ENCODE measurements at places on chromosomes 4 and X.

DNA sequence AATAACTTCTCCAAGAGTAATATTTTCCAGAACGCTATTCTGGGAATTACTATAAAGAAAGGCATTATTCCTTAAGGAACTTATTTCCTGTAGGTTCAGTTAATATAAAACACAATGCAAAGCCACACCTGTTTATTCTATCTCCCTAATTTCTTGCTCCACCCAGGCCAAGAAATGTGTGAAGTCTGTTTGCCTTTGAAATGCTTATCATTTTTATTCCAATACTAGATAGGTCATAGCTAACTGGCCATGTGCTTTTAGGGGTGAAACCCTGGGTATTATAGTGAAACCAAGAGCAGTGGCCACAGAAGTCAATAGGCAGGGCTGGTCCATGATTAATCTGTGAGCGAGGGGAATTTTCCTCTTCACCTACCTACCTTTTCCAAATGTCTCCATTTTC is 14.8 kb downstream of the CXCL3 start:
- no peak for DNase-seq

GRCh38 chr4:15402146-15402545 is 25.7 kb upstream of the C1QTNF7 start:
- DNase-seq: no peak

GRCh38 chrX:109943740-109944092 is 59.2 kb upstream of the TMEM164 start:
- no peak for DNase-seq

DNA sequence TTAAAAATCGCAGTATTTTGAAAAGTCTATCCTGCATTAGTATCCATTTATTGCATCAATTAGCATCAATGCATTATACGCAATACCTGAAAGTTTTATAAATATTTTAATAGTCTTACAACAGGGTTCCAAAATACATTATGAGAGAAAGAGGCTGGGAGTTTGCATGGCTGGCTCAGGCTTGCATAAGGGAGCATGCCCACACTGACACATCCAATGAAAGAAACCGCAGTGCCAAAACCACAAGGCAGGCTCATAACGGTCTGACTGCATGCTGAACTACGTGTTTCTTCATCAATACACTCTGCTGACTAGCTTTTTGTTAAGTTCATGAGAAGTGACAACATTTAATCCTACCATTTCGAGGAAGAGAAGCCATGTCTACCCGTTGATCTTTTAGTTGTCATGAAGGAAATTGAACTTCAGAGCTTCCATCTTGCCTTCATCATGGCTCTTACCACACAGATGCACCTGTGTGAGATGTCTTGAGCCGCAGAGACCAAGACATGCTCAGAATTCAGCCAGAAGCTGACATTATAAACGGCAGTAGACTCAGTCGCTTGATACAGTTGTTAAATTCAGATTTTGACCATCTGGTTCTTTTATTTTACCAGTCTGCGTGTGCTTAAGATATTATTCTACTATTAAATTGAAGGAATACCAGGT is 168.8 kb upstream of the FRG1 start:
- no peak for DNase-seq

DNA sequence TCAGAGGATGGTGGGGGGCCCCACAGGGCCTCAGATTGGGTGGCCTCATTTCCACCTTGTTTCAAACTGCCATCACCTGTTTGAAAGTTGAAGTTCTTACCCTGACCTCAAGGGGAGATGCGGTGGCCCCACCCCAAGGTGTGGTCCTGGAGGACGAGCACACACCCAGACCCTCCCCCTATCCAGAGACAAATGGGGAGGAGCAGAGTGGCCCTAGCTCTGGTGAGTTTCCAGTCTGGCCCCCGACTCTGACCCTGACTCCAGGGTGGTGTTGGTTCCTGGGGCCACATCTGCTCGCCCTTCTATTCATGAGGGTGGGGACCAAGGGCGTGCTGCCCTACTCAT is 36.3 kb upstream of the ADRA2C start:
- no peak for DNase-seq

GRCh38 chr4:144715230-144715629 is 69.3 kb downstream of the HHIP start:
- DNase-seq: no peak

DNA sequence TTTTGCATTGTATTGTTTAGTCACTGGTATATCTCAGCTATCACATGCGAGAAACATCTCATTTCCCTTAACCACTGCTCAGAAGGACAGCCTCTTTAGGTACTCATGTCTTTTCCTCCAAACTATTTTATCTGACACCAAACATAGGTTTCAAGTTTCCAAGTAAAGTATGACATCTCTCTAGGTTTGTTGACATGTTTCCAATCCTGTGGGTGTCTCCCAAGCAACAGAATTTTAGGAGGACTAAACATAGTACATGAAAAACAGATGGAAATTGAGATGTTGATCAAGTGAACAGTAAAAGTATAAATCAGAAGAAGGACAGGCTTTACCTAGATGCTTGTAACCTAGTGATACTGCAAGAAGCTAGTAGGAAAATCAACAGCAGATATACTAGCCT is 371.4 kb downstream of the DTHD1 start:
- DNase-seq: no peak

DNA sequence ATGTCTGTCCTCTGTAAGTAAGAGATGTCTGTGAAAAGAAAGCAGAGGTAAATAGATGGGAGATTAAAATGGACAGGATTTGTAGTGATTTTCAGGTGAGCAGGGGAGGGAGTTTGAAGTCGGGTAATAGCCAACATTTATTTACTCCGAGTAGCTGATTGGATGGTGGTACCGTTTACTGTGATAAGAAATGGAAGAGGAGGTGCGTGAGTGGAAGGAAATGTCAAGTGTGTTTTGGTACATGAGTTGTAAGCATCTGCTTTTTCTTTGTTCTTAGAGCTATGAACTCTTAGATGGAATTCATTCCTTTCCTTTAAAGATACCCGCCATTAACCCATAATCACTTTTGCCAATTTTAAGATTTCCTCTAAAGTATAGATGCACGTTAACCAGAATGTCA is 45.5 kb downstream of the SGMS2 start:
- DNase-seq: no peak
